ENCODE measurements at places on chromosomes 11 and 22.

GRCh38 chr11:111045874-111046273 lies 199.7 kb upstream of the POU2AF2 start:
- no peak for DNase-seq

- no peak for DNase-seq
These were observed 44.2 kb upstream of the AMPD3 start for GRCh38 chr11:10410844-10411200.

- DNase-seq = no peak
These were observed 6.2 kb downstream of the FAM227A start for GRCh38 chr22:38649841-38650522.

GRCh38 chr11:10605941-10606381 lies 37.5 kb upstream of the LYVE1 start:
- DNase-seq = no peak

DNA sequence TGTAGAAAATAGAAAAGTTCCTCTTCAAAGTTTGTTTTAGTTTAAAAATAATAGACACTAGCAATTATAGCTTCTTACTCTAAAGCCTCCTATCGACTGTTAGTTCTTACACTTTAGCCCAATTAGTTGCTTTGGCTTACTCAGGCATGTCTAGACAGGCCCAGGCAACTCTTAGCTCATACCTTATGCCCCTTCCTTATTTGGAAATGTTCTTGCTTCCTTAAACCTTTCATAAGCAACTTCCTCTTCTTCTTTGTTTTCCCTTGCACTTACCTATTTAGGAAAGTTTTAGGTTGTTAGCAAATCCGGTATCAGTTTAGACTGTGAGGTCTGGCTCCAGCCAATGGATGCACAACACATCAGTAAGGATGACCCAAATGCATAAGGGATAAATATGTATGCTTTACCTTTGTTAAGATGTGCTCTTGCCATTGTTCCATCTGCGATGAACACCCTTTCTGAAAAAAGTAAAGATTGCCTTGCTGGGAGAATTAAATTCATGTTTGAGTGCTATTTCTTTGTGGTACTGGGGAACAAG lies 1277.5 kb upstream of the CNTN5 start:
- no peak for DNase-seq

DNA sequence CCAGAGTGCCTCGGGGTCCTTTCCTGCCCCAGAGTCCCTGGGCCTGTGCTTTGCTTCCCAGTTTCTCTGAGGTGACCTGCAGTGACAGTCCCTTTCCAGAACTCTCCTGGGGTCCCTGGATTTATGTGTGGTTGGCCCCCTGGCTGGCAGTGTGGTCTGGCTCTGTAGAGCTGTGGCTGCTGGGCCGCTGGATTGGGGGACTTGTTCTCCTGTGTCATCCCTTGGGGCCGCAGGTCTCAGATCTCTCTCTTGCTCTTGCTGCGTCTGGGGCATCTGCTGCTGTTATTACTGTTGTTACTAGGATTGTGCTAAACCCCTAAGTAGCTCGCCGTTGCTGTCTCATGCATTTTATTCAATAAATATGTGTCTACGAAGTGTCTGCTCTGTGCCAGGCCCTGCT lies 31.9 kb downstream of the FAM83F start:
- no peak for DNase-seq

DNA sequence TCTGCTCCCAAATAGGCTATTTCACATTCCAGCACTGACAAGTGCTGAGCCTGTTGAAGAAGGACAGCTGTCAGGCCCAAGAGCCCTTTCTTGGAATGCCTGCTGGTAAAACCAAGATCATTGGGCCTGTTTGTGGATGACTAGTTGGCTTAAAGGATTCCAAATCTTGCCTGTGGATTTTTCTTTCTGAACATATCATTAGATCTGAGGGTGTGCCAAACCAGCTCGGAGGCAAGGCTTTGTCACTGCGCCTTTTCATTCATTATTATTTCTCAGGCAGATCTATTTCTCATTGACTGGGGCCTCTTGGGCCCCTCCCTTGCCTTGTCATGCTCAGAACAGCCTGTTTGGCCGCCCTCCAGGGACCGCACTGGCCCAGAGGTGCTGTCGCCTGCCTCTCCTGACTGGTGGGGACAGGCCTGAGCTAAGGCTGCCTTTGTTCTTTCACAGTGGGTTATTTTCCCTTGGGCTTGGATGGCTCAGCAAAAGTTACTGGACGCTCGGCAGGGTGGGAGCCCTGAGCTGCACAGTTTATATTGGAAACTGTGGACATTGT lies 222.7 kb upstream of the SESN3 start:
- DNase-seq = no peak

DNA sequence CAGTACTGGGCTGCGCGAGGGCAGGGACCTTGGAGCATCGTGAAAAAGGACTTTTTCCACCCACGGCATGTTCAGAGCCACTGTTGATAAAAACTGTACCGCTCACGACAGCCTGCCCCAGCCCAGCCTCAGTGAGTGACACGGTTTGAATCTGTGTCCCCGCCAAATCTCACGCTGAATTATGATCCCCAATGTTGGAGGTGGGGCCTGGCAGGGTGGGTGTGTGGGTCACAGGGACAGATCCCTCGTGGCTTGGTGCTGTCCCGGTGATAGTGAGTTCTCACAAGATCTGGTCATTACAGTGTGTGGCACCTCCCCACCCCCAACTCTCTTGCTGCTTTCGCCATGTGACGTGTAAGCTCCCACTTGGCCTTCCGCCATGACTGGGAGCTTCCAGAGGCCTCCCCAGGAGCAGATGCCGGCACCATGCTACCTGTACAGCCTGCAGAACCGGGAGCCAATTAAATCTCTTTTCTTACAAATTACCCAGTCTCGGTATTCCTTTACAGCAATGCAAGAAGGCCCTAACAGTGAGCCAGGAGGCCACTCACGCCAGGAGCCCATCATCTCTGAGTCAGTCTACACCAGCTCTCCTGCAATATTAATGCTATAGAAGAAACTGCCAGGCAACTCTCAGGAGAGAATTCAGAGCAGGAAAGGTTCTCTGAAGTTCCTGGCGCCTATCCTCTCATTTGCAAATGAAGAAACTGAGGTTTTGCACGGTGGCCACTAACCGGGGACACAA lies 1.3 kb downstream of the TOLLIP start:
- no peak for DNase-seq

DNA sequence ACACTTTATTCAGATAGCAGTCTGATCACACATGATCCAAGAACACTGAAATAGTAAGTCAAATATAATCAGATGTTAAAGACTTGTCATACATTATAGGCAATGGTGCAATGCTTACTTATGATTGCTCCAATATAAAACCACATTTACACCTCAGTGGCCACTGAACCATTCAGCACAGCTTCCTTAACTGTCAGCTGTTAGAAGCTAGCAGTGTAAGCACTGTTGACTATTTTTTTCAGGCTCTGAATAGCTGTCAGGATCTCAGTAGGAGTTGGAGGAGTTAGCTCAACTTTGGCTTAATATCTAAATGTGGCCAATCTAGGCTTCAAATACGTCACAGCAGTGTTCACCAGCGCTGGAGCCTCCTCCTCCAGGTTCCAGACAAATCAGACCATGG lies 36.6 kb downstream of the METTL15 start:
- DNase-seq = no peak

- DNase-seq = no peak
These were observed 731.1 kb upstream of the LUZP2 start for GRCh38 chr11:23765682-23766252.

DNA sequence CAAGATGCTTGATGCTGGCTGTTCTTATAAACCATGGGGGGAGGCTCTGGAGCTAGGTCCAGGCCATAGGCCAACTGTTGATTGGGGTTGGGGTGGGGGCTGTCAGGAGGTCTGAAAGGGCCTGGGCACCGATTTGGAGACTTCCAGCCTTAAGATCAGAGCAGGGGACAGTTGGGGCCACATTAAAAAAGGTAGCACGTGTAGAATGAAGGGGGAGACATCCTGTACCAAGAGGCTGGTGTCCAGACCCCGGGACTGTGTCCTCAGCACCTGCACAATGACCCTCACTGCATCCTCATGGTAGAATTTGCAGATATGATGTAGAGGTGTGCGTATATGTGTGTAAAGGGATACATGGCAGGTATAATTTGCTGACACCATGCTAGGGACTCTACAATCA lies 12.4 kb upstream of the TBX1 start:
- DNase-seq = no peak

DNA sequence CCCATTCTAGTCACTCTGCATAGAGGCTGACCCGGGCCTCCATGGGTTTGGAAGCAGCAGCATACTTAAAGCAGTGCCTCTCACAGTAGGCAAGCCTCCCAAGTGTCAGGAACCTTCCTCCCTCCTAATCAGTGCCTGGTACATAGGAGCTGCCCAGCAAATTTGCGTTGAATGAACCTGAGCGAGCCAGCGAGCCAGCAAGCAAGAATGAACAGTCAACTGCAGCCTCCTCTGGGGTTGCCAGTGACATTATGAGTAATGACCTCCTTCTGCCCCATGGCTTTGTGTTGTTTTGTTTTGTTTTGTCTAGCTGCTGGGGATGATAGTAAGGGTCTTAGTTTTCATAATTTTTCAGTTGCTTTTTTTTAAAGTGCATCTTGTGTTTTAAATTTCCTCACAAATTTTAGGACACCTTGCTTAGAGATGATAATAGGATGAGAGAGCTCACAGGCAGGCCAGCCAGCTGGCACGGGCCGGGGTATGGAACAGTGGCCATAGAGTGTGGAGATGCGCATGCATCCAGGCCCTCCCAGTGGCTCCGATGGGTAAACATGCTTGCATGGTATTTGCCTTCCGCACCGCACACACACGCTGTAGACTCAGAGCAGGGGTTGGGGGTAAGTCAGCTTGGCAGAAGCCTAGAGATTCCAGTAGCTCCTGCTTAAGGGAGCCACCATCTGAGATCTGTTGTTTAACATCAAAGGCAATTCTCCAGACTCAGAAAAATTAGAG lies 36.1 kb downstream of the TTC12 start:
- DNase-seq = no peak

DNA sequence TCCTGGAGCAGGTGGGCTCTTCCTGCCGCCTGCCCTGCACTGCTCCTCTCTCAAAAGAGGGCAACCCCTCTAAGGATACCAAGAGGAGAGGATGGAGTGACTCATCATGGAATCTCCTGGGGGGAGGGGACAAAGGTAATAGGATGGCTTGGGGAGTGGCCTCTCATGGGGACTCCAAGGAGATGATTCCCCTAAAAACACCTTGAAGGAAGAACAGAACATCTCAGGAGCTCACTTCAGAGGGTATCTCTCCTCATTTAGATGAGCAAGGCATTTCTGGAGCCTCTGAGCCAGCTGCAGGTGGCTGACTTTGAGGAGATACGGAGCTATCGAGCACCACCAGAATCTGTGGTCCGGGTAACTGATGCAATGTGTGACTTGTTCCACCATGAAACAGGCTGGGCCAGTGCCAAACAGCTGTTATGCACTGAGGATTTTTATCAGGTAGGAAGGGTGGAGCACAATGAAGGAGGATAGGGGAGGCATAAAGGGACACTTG lies 40.2 kb downstream of the RRP8 start:
- no peak for DNase-seq

GRCh38 chr22:39625569-39626537 lies 55.3 kb downstream of the CACNA1I start:
- no peak for DNase-seq

GRCh38 chr11:69888483-69889181 lies 69.4 kb upstream of the FGF3 start:
- DNase-seq = peak; percentile 70

DNA sequence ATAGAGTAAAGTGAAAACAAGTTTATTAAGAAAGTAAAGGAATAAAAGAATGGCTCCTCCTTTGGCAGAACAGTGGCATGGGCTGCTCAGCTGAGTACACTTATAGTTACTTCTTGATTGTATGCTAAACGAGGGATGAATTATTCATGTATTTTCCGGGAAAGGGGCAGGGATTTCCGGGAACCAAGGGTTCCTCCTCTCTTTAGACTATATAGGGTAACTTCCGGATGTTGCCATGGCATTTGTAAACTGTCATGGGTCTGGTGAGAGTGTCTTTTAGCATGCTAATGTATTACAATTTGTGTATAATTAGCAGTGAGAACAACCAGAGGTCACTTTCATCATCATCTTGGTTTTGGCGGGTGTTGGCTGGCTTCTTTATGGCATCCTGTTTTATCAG lies 23.5 kb upstream of the SPTY2D1 start:
- no peak for DNase-seq

GRCh38 chr22:35367331-35367886 lies 13.5 kb upstream of the HMOX1 start:
- no peak for DNase-seq

DNA sequence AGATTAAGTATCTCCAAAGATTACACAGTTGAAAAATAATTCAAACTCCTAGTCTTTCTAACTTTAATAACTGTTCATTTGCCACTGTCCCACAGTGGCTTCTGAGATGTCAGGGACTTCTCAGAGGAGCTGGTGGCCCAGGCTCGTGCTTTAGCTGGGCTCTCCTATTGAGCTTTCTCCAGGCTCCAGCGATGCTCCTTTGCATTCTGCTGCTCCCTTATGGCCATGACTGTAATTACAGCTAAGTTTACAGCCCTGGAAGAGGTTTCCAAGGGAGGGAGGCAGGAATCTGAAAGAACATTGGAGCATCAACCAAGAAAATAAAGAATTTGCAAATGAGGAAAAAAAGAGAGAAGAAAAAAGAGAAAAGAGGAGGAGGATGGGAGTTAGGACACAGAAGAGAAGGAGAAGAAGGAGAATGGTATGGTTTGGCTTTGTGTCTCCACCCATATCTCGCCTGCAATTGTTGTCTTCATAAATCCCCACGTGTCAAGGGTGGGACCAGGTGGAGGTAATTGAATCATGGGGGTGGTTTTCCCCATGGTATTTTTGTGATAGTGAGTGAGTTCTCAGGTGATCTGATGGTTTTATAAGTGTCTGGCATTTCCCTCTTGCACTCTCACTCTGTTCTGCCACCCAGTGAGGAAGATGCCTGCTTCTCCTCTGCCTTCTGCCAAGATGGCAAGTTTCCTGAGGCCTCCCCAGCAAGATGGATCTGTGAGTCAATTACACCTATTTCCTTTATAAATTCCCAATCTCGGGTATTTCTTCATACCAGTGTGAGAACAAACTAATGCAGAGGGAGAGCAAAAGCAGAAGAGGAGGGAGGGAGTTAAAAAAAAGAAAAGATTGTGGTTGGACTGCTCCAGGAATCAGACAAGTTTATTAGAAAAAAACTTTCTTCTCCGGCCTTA lies 857.0 kb downstream of the KCNA4 start:
- no peak for DNase-seq

DNA sequence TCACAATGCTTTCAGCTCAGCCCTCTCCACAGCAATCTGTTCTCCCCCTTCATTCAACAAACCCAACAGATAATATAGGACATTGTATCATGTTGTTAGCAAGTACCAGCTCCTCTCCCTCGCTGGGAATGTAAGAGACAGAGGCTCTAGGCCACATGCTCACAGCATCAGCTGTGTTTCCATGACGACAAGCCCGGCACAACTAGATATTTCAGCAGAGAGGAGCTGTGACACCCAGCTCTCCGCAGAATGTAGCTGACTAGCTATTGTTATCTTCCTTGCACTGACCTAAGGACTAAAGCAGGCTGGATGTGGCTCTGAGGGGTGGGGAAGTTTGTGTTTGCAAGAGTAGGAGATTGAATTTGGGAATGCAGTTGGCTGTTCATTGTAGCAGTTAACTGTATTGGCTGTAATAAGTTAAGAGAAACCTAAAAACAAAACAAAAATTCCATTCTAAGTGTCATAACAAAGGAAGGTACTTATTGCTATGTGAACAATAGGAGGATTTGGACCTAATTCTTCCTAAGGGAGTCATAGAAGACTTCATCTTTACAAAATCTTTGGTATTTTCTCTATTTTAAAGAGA lies 28.0 kb upstream of the RRAS2 start:
- DNase-seq = no peak

- DNase-seq = no peak
These were observed 21.2 kb upstream of the RPS13 start for GRCh38 chr11:17098658-17099057.

Measured in stimulated activated CD4-positive, alpha-beta T cell treated with anti-CD3 and anti-CD28 coated beads, Interleukin-4, amount 100 ng/mL, for 48 hours (primary cell).